ENCODE measurements at places on chromosomes 13 and 19.

DNA sequence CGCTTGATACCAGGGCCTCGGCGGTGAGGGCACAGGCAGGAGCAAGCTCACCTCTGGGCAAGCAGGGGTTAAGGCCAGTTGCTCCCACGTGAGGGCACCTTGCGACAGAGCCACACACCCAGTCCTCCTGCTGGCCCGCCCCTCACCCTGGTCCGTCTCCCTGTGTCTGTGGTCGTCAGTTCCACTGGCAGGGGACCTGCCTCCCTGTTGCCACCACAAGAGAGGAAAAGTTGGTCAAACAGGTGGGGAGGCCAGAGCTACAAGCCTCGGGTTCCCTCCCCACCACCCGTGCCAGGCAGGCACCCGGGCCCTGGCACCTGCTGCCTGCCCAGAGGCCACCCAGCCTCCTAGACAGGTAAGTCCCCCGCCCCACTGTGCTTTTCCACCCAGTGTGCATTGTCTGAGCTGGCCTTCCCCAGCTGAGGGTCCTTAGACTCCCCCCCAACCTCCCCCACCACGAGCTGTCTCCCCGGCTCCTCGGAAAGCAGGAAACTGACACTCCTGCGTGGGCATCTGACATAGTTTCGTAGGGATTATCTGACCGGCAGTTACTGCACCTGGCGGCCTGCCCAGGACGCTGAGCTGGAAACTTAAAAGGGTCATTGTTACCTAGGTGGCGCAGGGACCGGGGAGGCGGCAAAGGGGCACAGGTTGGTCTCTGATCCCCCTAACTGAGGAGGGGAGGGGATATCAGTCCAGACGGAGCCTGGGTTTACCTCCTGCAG lies at the start of gene TJP3:
Gene TJP3 (plus strand): TSS at position 178 of the 725 bp plus-strand sequence. CDS start 20,049 bp downstream, outside the sequence.
- DNase-seq: no peak

- DNase-seq: no peak
Observed at GRCh38 chr13:107475753-107476453, 739.4 kb downstream of the LIG4 start.

DNA sequence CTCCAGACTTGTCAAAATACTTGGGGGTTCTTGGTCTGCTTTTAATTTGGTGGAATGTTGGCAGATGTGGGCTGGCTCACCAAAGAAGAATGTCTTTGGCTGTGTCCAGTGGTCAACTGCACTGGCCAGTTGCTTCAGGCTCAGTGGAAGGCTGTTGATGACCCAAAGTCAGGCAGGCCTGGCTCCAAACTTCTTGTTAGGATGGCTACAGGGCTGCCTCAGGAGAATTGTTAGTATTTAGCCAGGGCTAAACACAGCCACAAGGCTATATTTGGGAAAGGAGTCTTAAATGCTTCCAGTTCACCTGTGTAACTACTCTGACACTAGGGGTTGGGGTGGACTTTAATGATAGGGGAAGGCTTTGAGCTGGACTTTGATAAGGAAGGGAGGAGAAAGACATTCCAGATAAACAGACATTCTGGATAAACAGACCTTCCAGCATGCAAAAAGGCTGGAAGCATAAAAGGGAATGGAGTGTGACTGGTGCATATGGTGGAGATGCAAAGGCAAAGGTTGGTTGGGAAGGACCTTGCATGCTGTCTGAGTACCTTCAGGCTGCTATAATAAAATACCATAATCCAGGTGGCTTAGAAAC lies 116.8 kb downstream of the FOXO1 start:
- DNase-seq: no peak

DNA sequence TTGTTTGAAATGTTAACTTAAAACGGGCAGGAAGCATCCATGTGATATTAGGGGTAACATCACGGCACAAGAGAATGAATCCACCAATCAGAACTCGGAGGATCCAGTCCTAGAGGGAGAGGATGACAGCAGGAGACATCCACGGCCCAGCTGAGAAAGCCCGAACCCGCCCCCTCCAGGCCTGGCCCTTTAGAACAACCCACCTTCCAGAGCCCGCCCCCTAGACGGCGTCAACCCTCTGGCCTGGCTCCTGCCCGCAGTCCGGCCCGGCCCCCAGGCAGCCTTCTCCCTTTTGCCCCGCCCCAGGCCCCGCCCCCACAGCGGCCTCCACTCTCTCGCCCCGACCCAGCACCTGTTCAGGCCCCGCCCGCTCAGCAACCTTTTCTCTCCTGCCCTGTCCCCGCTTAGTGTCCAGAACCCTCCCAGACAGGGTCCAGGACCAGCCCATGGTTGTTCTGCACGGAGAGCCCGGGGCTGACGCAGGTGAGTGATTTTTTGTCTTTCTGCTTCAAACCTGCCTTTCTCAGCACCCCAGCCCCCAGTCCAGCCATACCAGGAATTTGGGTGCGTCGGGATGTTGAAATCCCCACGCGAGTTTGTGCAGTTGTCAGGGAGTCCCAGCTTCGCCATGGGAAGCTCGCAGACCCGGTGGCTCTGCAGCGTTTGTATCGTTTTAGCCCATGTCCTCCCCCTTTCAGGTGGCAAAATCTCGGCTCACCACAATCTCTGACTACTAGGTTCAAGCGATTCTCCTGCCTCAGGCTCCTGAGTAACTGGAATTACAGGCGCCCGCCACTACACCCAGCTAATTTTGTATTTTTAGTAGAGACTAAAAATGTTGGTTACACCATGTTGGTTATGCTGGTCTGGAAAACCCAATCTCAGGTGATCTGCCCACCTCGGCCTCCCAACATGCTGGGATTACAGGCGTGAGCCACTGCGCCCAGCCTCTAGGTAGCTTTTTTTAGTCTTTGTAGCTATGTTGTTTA lies 16.1 kb downstream of the ZNF816 start:
- no peak for DNase-seq

GRCh38 chr19:43784241-43784980 lies 3.6 kb upstream of the KCNN4 start:
- DNase-seq: no peak

- DNase-seq: no peak
Observed at GRCh38 chr19:27796073-27796472, 1416.9 kb downstream of the UQCRFS1 start.

GRCh38 chr13:34776390-34776981 lies 165.6 kb upstream of the NBEA start:
- no peak for DNase-seq

- DNase-seq: no peak
Observed at GRCh38 chr13:34751044-34751443, 191.0 kb upstream of the NBEA start.

- DNase-seq: no peak
Observed at GRCh38 chr19:4567584-4568071, 8.1 kb upstream of the SEMA6B start.

DNA sequence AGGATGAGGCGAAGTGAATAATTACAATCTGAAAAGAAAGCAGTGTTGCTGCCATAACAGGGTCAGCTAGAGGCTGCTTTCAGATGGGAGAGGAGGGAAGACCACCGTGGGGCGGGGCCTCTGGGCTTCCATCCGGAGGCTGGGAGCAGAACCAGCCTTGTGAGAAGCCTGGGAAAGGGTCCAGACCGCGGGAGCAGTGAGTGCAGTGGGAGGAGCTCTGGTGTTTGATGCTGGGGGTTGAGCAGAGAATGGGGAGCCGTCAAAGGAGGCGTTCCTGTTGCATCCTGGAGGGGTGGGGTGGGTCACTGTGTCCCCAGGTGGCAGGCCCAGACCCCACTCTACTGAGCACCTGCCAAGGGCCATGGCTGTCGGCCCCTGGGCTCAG lies 18.1 kb downstream of the NKPD1 start:
- DNase-seq: no peak

GRCh38 chr19:1507763-1508506 lies 4.9 kb downstream of the ADAMTSL5 start:
- DNase-seq: peak; percentile 79

- no peak for DNase-seq
Observed at GRCh38 chr19:29418201-29418600, 107.6 kb upstream of the VSTM2B start.

DNA sequence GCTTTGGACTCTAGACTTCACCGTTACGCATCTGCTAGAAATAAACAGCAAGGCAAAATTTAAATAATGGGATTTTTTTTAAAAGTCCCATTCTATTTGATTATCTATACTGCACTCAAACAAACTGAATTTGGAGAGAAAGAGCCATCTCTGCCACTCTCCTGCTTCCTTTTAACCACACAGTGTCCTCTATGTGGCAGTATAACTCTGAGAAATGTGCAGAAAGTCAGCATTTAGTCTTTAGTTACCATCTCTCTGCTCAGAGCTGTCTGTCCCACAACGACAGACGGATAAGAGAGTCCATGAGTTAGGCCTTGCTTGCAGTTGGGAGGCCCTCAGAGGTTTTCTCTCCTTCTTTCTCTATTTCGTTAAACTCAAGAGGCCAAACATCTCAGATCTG lies 21.2 kb downstream of the CCNA1 start:
- no peak for DNase-seq

- DNase-seq: no peak
Observed at GRCh38 chr19:45638930-45639729, at the start of gene EML2. Gene EML2 (minus strand): TSS chr19:45639397. CDS start chr19:45639376, 21 bp downstream.

DNA sequence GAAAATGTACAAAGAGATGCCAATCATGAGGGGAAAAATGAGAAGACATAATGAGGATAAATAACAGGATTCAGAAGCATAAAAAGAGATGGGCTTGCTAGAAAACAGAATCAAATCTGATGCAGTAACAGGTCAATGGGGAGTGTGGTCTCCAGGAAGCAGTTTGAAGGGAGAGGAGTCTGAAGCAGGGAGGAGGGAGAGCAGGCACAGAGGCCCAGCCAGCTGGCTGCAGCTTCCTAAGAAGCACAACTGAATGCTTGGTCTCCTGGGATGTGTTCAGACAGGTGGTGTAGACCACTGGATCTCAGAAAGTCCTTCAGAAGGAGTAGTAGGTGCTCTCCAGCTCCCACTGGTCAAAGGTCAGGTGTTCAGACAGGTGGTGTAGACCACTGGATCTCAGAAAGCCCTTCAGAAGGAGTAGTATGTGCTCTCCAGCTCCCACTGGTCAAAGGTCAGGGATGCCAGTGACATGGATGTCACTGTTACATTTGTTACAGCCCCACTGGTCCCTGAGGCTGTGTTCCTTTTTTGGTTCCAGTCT lies 68.3 kb upstream of the UBAC2 start:
- DNase-seq: no peak

- no peak for DNase-seq
Observed at GRCh38 chr19:41545547-41545946, 30.4 kb upstream of the CEACAM21 start.

GRCh38 chr19:2529473-2529918 lies 53.6 kb downstream of the GADD45B start:
- DNase-seq: no peak

DNA sequence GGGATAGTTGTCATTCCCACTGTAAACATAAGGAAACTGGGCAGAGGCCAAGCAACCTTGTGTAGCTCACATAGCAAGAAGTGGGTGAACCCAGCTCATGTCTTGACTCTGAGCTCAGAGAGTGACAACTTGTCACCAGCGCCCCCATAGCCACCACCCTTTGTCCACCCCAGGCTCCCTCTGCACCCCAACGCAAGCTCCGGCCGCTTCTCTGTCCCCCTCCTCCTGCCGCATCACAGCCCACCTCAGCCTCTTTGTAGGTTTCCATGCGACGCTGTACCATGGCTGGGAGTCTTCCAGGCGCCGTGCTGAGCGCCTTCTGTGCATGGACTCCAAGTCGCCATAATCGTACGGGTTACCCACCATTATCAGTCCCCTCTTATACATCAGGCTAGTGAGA lies 3.3 kb downstream of the GP6 start:
- no peak for DNase-seq

- DNase-seq: no peak
Observed at GRCh38 chr13:91704398-91704797, 306.0 kb downstream of the GPC5 start.

DNA sequence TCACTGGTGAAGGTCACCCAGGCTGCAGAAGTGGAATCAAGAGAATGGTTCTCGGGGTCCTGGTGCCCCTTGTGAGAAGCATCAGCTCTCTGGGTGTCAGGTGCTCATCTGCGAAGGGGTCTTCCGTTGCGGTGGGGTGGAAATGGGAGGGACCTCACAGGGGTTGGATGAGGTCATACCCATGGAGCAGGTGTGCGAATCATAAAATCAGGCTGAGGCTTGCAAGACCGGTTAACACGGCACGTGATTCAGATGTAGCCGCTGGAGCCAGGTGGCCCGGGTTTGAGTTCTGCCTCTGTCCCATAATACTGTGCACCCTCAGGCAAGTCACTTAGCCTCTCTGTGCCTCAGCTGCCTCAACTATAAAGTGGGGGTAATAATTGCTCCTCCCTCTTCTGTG lies 3.9 kb upstream of the KLK15 start:
- DNase-seq: no peak

GRCh38 chr13:112759053-112759452 lies 69.2 kb downstream of the ATP11A start:
- no peak for DNase-seq

- DNase-seq: no peak
Observed at GRCh38 chr13:113928685-113929627, 44.9 kb downstream of the C13orf46 start.

GRCh38 chr13:35345992-35346391 lies 130.5 kb downstream of the MAB21L1 start:
- DNase-seq: no peak

GRCh38 chr19:29535984-29536508 lies 10.3 kb downstream of the VSTM2B start:
- DNase-seq: no peak

GRCh38 chr19:47836038-47836437 lies 14.3 kb downstream of the CRX start:
- DNase-seq: no peak

- no peak for DNase-seq
Observed at GRCh38 chr19:13078897-13079541, 23.6 kb downstream of the LYL1 start.

GRCh38 chr13:114144606-114145244 lies 12.3 kb upstream of the RASA3 start:
- DNase-seq: no peak

GRCh38 chr13:38656699-38657098 lies 30.2 kb upstream of the FREM2 start:
- no peak for DNase-seq

DNA sequence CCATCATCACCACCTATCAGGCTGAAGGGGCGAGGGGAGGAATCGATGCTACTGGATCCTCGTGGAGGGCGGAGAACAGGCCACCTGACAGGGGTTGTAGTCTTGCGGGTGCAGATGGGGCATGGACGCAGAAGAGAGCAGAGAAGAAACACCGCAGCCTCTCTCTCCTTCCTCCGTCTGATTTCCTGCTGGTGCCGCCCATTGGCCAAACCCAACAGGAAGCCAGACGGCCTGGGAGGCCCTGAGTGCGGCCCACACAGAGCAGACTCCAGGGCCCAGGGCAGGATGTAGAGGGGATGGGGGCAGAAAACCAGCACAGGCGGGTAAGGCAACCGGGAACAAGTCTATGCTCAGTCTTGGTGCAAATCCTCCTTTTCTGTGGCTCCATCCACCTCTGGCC lies 15.4 kb downstream of the CEBPA start:
- DNase-seq: no peak

DNA sequence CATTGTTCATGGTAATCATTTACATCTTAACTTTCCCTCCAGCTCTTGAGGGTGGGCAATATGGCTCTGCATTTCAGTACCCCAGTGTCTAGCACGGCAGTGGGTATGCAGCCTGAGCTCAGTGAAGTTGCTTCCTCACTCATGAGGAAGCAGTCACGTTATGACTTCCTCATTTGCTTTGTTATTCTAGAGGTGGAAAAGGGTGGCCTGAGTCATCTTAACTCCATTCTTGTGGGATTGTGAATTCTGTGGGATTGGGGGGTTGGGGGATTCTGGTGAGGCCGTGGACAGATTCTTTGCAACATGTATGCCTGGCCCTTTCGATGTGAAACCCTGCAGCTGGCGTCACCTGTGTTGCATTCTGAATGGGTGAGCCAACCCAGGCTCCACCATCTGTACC lies 406.7 kb upstream of the ZNF507 start:
- DNase-seq: no peak

- no peak for DNase-seq
Observed at GRCh38 chr19:2747349-2747748, 7.5 kb upstream of the SLC39A3 start.

GRCh38 chr13:48069573-48069972 lies 25.3 kb downstream of the MED4 start:
- no peak for DNase-seq
